Psoas muscle (tissue), 8 donors: ENCODE measurements at places on chromosomes 2 and 18. TPM values are rescaled to one million over a fixed set of nuclear protein-coding genes. Genes with fewer than 3 reads are reported as not detected.

- DNase-seq: no peak
These were observed 93.9 kb upstream of the LTBP1 start for GRCh38 chr2:32852856-32853255.

DNA sequence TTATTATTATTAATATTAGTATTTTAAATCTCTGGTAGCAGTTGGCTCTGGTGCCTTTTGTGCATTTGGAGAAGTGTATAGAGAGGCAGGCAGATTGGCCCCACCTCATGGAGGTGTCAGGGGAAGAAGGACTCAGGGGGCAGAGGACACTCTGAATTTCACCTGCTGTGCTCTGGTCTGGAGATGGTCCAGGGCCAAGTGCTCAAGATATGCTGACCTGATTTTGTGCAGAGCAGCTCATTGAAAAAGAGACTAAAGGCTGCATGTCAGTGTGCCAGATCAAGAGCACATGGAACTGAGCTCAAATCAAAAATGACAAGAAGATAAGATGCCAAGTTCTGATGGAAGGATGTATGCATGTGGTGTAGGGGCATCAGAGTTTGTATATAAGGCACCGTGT is 323.6 kb upstream of the TNP1 start:
- no peak for DNase-seq

- DNase-seq: no peak
These were observed 700 bp downstream of the TOGARAM2 start for GRCh38 chr2:28981620-28982376.

DNA sequence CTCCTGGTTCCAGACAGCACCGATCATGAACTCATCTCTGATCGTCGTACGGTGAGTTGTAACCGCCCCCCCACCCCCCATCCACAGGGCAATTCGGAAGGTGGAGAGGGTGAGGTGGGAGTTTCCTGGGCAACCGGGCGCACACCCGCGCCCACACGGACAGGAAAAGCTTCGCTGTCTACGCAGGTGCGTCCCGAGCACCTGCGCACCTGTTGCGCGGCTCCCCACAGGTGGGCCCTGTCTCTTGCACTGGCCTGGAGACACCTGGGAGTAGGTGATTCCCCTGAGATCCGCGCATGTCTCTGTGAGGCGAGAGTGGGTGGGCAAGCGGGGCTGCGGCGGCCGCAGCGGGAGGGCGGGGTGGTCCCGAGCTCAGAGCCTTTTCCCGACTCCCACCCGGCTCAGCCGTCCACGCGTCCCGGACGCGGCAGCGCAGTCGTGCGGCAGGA is 459 bp upstream of the ATP6V1C2 start:
- DNase-seq: no peak

DNA sequence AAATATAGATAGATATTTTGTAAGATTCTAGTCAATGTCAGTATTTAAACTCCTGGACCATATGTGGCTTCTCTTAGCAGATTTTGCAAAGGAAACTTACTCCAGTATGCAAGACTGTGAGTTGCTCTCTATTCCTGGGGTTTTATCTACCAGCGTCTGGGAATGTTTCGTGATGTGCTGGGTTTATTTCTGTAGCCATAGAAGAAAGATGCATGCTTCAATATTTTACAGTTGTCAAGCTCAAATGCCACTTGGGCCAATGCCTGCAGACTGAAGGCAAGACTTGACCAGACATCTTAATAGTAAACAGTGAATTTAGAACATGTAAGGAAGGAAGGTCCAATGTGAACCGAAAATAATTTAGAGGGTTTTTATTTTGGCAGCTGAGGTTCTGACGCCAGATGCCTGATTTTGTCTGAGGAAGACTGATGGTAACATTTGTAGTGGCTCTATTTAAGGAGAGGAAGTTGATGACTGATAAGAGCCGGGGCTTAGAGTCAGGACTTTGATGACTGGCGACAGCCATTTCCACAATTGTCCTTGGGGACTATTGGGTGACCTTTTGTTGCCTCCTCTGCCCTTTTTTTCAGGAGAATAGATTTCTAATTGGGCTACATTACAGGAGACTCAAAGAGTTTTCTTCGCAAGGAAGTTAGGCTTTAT is 154.3 kb downstream of the RAPGEF4 start:
- DNase-seq: no peak

GRCh38 chr18:59881728-59882656 is 17.8 kb upstream of the PMAIP1 start:
- DNase-seq: no peak

- DNase-seq: no peak
These were observed 2.9 kb upstream of the TMSB10 start for GRCh38 chr2:84902526-84902925.

DNA sequence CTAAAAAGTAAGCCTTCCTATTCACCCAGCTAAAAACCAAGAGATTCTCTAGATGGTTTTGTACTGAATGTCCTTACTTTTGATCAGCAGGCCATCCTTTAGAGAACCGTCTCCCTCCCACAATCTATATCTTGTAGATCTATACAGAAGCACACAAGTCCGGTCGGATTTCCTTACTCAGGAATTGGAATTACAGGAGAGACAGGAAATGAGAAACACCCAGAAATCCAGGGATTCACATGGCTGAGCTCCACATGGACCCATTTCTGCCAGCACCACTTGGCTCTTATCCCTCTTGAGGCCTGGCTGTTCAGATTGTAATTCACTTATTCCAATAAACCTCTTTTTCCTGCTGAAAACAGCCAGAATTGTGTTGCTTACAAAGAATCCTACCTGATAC is 4.5 kb downstream of the OLA1 start:
- no peak for DNase-seq

DNA sequence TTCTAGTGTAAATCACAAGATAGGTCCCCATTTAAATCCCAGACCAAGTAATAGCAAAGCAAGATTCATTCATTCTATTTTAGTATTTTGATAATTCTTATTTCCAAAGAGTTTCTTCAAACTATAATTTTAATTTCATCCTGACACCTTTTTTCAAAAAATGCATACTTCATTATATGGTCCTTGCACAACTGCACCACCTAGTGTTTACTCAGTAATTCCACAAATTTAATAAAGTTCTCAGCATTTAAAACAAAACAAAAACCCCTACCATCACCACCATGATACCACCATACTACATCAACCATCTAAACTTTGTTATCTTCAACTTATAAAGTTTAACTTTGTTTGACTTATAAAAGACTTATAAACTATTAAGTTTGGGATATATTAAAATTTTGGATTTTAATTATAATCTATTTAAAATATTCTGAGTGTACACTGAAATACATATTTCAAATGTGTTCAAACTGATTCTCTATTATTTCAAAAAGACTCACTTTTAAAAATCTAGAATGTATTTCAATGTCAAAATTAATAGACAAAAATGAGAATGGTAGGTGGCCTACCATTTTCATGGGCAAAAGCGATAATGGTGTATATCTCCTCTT is 44.2 kb downstream of the WDPCP start:
- DNase-seq: no peak

UGT1A7 gene
- total RNA-seq: not detected

DNA sequence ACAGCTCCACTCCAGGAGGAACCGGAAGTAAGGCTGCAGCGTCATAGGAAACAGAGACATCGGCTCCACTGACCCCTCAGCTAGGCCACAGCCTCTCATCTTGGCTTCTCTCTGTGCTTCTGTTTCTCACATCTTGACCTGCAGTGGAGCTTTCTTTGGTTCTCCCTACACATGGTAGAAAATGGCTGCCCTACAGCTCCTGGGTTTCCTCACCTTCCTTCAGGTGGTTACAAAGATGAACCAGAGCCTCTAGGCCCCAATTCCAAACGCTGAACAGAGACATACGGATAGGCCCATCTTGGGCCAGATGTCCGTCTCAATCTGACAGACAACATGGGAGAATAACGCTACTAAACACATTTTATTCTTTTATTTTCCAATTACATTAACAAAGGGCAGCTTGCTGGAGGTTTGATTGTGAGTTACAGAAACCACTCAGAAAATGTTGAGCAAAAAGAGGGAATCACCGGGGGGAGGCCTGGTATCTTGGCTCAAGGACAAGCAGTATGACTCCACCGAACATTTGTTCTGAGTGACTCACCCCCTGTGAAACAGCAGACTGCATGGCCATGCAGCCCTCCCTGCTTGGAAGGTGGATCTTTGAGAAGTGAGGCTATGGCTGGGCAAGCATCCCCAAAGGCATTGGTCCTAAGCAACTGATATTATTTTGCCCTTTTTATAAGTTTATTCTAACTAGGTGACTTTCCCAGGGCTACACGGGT is 303.5 kb downstream of the CDCA7 start:
- peak; percentile 18 for DNase-seq

MOCOS gene
- total RNA-seq: 0.91 TPM

GRCh38 chr2:140512106-140512505 is 1618.7 kb downstream of the LRP1B start:
- DNase-seq: no peak

RUFY4 gene
- not detected for total RNA-seq

DNA sequence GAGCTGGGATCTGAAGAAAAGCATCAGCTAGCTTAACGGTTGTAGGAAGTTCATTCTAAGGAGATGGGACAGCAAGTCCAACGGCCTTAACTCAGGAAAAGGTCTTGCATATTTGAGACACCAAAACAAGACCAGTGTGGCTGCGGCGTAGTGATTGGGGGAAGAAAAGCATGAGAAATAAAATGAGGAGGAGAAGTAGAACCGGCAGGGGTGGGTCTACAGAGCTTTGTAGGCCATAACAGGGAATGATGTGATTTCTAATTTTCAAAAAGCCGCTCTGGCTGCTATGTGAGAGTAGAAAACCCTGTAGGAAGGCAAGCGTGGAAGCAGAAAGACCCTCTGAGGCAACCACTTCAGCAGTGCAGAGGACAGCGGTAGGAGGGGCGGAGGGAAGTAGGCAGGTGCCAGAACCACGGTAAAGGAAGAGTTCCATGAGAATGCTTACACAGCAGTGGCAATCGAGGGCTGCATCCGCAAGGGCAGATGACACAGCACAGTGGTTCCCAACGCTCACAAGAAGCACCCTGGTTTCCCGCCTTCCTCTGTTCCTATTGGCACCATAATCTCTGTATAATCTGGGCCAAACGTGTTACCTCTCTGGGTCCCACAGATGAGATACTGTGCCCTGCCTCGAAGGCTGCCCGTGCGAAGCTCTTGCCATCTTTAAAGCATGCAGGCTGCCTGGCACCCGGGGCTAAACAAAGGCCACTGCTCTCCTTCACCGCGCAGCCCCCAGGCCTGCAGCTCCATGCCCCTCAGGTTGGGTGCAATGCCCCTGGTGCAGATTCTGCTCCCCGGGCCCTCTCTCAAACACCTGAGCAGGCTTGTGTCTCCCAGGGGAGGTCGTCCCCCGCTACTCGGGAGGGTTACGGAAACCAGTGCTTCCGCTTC is 795 bp downstream of the ANKRD39 start:
- no peak for DNase-seq

DNA sequence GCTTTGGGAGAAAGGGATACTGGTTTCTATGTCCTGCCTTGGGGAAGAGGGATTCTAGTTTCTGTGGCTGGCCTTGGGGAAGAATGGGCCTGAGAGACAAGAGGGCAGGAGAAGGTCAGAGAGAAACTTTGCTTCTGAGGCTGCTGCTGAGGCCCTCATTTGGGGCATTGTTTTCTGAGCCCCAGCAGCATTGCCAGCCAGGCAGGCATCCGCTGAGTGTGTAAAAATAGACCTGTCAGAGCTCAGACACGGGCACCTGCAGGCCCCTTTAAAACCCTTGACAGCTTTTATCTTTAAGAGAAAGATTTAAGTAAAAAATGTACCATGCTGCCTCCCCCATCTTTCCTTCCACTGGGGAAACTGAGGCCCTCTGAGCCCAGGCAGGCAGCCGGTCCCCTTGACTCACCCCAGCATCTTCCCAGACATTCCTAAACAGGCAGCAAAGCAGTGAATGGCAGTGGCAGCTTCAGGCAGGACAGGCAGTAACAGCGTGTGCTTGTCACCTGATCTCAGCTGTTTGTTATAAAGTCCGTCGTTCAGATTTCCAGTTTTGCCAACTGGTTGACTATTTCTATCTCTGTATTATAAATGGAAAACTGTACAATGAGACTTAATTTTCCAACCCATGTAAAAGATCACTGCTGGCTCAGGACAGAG is 27.6 kb downstream of the MLPH start:
- peak; percentile 44 for DNase-seq

DNA sequence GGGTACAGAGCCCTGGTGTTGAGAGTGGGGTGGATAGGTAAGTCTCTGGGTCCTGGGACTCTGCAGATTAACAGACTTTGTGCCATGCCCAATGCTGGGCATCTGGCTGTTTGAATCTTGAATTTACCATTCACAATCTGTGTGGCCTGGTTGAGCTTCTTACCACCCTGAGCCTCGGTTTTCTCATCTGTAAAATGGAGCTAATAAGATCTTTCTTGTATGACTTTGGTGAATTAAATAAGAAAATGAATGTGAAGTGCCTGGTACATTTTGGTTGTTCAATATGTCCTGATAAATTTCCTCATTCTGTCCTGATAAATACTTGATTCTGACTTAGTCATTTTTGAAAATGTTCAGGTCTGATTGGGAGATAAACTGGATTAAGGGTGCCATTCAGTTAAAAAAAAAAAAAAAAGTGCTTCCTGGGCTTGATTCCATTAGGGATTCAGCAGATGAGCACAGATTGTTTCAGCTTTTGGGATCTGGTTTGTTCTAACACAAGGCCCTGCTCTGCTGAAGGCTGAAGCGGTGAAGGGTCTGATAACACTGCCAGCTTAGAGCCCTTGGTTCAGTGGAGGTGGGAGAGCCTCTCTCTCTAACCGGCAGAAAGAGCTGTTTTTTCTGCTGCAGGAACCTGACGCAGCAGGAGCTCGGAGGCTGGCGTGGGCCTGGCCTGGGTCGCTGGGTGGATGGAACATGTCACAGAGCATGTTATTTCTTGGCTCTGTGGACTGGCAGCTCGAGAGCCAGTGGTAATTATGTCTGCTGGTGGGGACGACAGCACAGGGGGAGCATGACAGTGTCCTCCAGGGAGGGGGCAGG is 84.5 kb upstream of the MCFD2 start:
- DNase-seq: no peak

- DNase-seq: no peak
These were observed at the start of gene NOTO for GRCh38 chr2:73202156-73203054. TSS of gene NOTO (plus strand) at chr2:73202574. CDS start at chr2:73202667, 93 bp downstream.

- no peak for DNase-seq
These were observed 28.3 kb downstream of the ANKMY1 start for GRCh38 chr2:240529344-240529999.

SFT2D3 gene
- total RNA-seq: 1.6 TPM

DNA sequence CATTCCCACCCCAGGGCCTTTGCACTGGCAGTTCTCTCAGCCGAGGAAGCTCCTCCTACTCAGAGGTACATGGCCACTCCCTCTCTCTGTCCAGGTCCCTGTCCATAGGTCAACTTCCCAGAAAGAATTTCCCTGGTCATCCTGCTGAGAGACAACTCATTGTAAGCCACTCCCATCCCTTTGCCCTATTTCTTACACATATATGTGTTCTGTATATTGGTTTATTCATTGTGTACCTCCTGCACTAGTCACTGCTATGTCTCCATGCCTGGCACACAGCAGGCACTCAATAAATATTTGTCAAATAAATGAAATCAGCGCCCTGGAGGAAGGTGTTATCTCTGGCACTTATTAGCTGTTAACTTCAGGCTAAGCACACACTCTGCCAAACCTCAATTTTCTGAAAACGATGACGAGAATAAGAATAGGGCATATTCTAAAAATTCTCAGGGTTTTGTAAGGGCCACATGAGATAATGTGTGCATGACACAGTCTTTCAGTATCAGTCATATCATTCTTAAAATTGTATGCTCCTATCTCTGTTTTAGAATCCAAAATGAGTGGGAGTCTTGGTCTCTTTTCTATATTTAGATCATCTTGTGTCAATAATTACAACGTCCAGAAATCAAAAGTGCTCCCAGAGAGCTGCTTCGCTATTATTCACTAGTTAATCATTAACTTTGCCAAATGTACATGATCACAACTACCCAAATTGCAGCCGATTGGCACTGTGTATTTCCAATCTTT is 198.0 kb downstream of the ALK start:
- no peak for DNase-seq
